Fibroblast of lung (primary cell): ENCODE measurements at places on chromosomes 11 and 22. TPM values are rescaled to one million over a fixed set of nuclear protein-coding genes. Genes with fewer than 3 reads are reported as not detected.

DNA sequence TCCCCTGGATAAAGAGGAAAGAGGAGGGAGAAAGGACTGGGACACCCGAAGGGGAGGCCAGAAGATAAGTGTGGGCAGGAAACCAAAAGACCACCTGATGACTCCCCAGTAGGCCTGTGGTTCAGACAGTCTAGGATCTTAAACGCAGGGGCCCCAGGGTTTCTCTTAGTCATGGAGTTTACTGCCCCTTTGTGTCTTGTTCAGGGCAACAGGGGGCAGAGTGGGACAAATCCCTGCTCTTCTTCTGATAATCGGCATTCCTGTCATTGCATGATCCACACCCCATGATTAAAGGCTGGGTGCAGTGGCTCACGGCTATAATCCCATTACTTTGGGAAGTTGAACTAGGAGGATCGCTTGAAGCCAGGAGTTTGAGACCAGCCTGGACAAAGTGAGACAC, 4.7 kb upstream of the TMPRSS13 start:
- H3K4me3 ChIP-seq = no peak overlapping the region
- H3K4me1 ChIP-seq = no peaks in the 10 kb centered on the region
- no peak for DNase-seq
- no peaks in the 10 kb centered on the region for H3K36me3 ChIP-seq
- no peak overlapping the region for H3K27ac ChIP-seq
- peaks cover 4% of the 10 kb centered on the region for H3K27me3 ChIP-seq

OR9Q1 gene
- polyA plus RNA-seq = not detected in 2 replicates

- H3K4me3 ChIP-seq = no peak overlapping the region
- H3K36me3 ChIP-seq = no peaks in the 10 kb centered on the region
- H3K27ac ChIP-seq = no peak overlapping the region
- H3K4me1 ChIP-seq = no peaks in the 10 kb centered on the region
- DNase-seq = no peak
- peaks cover 40% of the 10 kb centered on the region for H3K27me3 ChIP-seq
These were observed 6.0 kb upstream of the KCNJ4 start for GRCh38 chr22:38461057-38461413.

DNA sequence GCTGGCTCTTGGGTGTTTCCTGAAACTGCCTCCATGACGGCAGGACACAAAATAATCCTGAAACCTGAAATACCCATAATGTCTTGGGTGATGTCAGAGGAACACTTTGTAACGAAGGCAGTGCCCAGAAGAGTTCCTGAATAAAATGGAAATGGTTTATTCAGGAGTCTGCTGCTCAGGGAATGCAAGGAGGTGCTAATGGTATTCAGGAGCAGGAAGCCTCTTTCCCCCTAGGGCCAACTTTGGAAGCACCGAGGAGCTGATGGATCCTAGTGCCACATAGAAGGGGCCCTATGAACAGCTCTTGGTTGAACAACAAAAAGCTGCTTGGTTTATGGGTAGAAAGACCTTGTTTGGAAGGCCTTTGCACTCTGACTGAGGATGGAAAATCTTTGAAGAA, 15.5 kb downstream of the TREH start:
- H3K4me1 ChIP-seq = no peaks in the 10 kb centered on the region
- peaks cover under 1% of the 10 kb centered on the region for H3K36me3 ChIP-seq
- DNase-seq = no peak
- H3K27me3 ChIP-seq = no peaks in the 10 kb centered on the region
- no peak overlapping the region for H3K27ac ChIP-seq

DNA sequence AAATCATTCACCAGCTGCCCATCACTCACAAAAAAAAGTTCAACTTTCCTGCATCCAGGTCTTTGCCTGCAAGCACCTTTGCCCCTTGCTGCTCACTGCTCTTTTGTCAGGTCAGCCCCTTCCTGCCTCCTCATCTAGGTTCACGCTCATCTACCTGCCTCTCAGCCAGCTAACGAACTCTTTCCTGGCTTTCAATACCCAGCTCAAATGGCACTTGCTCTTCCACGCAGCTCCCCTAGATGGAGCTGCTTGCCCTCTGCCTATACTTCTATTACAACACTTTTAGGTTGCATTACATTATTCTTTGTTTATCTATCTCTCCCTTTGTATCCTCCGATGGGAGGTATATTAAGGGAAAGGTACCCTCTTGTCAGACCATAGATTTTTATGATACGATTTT, 78.9 kb upstream of the TBCEL start:
- H3K27me3 ChIP-seq = peaks cover 2% of the 10 kb centered on the region
- H3K4me1 ChIP-seq = no peaks in the 10 kb centered on the region
- H3K36me3 ChIP-seq = no peaks in the 10 kb centered on the region
- no peak overlapping the region for H3K4me3 ChIP-seq
- DNase-seq = no peak

- H3K36me3 ChIP-seq = no peaks in the 10 kb centered on the region
- H3K27me3 ChIP-seq = no peaks in the 10 kb centered on the region
- no peak for DNase-seq
- H3K27ac ChIP-seq = no peak overlapping the region
- no peaks in the 10 kb centered on the region for H3K4me1 ChIP-seq
- no peak overlapping the region for H3K4me3 ChIP-seq
These were observed 576.0 kb downstream of the SOX6 start for GRCh38 chr11:15780382-15780781.

- H3K4me1 ChIP-seq = no peaks in the 10 kb centered on the region
- peak; percentile 34 for DNase-seq
- no peak overlapping the region for H3K27ac ChIP-seq
- no peak overlapping the region for H3K4me3 ChIP-seq
These were observed 50.9 kb downstream of the ARFGAP3 start for GRCh38 chr22:42805998-42806830.

LAYN gene
- 94.0 and 140 TPM in 2 replicates for polyA plus RNA-seq

GLYAT gene
- polyA plus RNA-seq = not detected in 2 replicates

DNA sequence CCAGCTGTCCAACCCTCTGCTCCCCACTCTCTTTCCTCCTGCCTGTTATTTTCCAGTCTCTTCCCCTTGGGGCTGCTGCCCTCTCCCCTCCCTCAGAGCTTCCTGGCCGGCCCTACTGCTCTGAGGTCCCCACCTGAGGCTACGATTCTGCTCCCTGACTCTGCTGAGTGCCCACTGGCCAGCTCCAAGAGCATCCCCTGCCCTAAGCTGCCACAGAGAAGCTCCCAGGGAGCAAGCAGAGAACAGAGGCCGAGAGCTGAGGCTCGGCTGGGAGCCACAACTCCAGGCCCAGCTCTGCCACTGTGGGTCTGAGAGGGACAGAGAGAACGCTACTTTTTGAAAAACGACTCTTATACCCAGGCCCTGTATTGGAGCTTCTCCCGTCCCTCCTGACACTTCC, 61.1 kb downstream of the CHRDL2 start:
- no peak overlapping the region for H3K27ac ChIP-seq
- no peak overlapping the region for H3K4me3 ChIP-seq
- H3K27me3 ChIP-seq = no peaks in the 10 kb centered on the region
- H3K36me3 ChIP-seq = no peaks in the 10 kb centered on the region

CABP7 gene
- polyA plus RNA-seq = not detected in 2 replicates

- H3K36me3 ChIP-seq = peaks cover 8% of the 10 kb centered on the region
- DNase-seq = no peak
- no peak overlapping the region for H3K4me3 ChIP-seq
- peaks cover 20% of the 10 kb centered on the region for H3K4me1 ChIP-seq
- H3K27ac ChIP-seq = no peak overlapping the region
These were observed 147.5 kb downstream of the PARVA start for GRCh38 chr11:12524865-12525264.

- H3K4me1 ChIP-seq = peaks cover 2% of the 10 kb centered on the region
- no peaks in the 10 kb centered on the region for H3K27me3 ChIP-seq
- DNase-seq = no peak
- H3K27ac ChIP-seq = no peak overlapping the region
These were observed 72.2 kb upstream of the GRK2 start for GRCh38 chr11:67194096-67194495.

TNNI2 gene
- polyA plus RNA-seq = not detected in 2 replicates

LRP5 gene
- polyA plus RNA-seq = 3.5 and 3.8 TPM in 2 replicates

DNA sequence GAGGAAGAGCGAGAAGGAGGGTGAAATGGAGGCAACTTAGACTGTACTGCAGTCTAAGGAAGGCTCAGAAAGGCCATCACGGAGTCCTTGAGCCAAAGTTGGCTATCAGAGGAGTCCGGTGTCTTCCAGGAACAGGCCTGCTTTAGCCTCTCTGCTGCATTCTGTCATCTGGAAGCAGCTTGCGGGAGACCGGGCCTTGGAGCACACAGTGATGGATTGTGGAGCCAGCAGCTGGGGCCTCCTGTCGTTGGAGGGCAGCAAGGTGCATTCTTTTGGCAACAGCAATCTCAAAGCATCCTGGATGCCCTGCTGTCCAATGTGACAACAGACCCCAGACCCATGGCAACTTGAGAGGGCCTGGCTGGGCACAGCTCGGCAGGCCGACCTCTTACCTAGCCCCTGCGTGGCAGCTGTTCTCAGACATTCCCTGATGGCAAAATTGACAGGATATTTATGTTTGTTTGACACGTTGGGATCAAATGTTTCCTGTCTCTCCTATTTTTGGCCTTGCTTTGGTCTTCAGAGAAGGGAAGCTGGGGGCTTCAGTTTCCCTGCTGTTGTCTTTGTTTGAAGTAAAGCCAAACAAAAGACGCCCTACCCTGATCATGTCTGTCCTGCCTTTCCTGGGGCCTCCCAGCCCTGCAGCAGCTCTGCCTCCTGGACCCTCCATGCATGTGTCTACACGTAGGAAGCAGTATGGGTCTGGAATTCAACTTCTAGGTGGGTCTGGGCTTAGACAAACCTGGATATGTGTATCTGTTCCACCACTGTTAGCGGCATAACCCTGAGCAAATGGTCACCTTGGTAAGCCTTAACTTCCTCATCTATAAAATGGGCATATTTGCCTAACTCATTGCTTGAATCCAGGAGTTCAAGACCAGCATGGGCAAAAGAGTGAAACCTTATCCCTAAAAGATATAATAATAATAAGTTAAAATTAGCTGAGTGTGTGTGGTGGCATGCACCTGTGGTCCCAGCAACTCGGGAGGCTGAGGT, 43.9 kb upstream of the LMO2 start:
- H3K4me3 ChIP-seq = no peak overlapping the region
- H3K27ac ChIP-seq = no peak overlapping the region
- H3K4me1 ChIP-seq = no peaks in the 10 kb centered on the region
- no peaks in the 10 kb centered on the region for H3K27me3 ChIP-seq
